Karpas-422 (cell line): ENCODE measurements at places on chromosomes 3 and 15. TPM values are rescaled to one million over a fixed set of nuclear protein-coding genes. Genes with fewer than 3 reads are reported as not detected.

- DNase-seq, result no peak
These were observed 77.2 kb downstream of the VPS13C start for GRCh38 chr15:61983081-61983480.

- no peak for DNase-seq
These were observed 89.8 kb upstream of the ONECUT1 start for GRCh38 chr15:52879904-52880303.

DNA sequence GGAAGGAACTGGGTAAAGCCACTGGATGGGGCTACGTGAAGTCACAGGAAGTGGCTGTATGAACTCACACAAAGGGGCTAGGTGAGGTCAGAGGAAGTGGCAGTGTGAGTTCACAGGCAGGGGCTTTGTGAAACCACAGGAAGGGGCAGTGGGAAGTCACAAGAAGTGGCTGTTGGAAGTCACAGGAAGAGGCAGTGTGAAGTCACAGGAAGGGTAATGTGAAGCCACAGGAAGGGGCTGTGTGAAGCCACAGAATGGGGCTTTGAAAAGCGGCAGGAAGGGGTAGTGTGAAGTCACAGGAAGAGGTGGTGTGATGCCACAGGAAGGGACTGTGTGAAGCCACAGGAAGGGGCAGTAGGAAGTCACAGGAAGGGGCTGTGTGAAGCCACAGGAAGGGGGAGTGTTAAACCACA is 34.6 kb downstream of the GASK1A start:
- no peak for DNase-seq

DNA sequence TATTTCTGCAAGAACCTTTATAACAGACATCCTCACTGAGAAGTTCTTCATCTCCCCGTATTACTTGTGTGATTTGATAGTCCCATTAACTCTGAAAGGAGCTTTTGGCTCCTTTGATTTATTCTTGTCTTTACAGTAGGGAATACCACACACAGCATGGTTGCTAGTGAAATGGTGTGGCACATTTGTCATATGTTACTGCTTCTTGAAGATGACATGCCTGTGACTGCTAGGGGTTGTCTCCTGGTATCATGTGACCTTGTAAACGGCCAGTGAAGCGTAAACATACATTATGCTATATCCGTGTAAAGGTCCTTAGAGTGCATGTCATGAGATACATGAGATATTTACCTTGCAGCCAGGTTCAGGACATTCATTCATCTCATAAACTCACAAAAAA is 197.9 kb downstream of the RYR3 start:
- no peak for DNase-seq

DNA sequence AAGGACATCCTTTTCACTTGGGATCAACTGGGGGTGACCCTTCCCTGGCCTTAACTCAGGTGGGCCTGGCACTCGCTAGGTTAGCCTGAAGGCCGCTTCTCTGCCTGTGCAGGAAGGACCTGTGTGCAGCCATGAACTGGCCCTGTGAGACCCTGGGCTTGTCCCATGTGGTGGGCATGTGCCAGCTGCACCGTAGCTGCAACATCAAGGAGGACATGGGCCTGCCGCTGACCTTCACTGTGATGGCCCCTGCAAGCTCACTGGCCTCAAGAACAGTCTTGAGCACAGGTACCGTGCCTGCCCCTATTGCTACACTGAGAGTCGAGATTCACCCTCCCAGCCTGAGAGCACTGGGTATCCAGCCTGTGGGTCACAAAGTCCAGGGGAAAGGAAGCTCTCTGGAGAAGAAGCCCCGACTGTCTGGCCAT is 43.0 kb downstream of the SAXO2 start:
- DNase-seq, result no peak

- no peak for DNase-seq
These were observed 419.4 kb downstream of the GRM7 start for GRCh38 chr3:7280318-7280717.

- DNase-seq, result no peak
These were observed 219.4 kb upstream of the GBE1 start for GRCh38 chr3:81980596-81981494.

GRCh38 chr3:44018926-44019325 is 222.8 kb upstream of the TOPAZ1 start:
- no peak for DNase-seq

The TYRO3 gene
- total RNA-seq, result 0.37 and 1.1 TPM in 2 replicates

The FOXL2 gene
- total RNA-seq, result not detected in 2 replicates

The RSL24D1 gene
- total RNA-seq, result 123 and 235 TPM in 2 replicates

The TRIM42 gene
- not detected in 2 replicates for total RNA-seq

The SCN5A gene
- not detected in 2 replicates for total RNA-seq

The TMEM158 gene
- total RNA-seq, result not detected in 2 replicates
